ENCODE measurements at places on chromosomes 4 and X.
A peak's percentile ranks its signal among the peaks of the same experiment; 100 is the strongest.

GRCh38 chrX:69072486-69073006, 92.7 kb downstream of the PJA1 start:
- DNase-seq: no peak

- no peak for DNase-seq
These were observed 38.5 kb upstream of the STPG2 start for GRCh38 chr4:98181809-98182208.

- DNase-seq: no peak
These were observed 22.8 kb upstream of the HMX1 start for GRCh38 chr4:8894424-8894816.

DNA sequence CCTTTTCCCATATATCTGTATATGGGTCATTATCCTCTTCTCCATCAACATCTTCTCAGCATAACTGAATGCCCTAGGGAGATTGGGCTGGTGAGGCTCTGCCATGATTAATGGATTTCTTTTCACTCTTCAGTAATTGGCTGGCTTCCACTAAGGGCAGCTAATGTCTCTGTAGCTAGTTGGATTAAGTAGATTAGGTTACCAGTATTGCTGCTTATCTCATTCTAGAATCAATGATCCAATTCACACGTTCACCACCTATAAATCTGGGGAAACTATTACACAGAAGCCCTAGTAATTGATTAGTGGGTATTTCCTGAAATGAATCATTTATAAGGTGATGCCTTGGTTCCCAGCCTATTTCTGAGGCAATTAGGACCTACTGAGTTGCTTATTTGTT, 94.8 kb downstream of the KDR start:
- peak; percentile 47 for DNase-seq

GRCh38 chr4:156725257-156725656, 246.3 kb downstream of the PDGFC start:
- DNase-seq: no peak

GRCh38 chr4:88613417-88613875, 21.2 kb downstream of the HERC3 start:
- peak; percentile 91 for DNase-seq

DNA sequence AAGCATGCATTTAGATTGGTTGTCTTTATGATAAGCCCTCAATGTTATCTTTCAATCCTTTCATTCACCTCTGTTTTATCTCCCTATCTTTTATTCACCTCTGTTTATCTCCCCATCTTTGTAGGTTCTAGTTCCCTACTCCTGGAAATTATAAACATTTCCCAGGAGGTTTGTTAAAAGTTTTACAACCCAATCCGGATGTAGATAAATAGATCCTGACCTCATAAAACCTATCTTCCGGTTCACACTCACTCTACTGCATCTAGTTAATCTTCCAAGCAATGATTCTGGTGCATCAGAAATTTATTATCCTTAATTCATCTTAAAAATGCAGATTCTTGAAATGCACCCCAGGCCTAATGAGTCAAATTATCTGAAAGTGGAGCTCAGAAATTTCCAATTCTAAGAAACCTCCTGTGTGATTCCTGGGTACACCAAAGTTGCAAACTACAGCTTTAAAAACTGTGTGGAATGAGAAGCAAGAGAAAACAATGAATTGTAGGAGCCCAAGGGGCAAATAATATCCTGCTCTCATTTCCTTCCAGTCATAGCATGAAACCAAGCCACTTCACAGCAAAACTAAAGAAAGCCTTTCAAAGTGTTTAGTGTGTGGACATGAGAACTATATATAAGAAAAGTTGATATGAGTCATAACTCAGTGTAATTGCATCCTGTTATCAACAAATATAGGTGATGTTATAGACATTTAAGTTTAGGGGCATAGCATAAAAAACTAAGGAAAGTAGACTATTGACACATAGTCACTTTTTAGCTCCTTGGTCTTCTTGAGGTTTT, 51.1 kb upstream of the UGT8 start:
- DNase-seq: no peak
